ENCODE measurements at places on chromosomes 6 and 20.
A peak's percentile ranks its signal among the peaks of the same experiment; 100 is the strongest.

DNA sequence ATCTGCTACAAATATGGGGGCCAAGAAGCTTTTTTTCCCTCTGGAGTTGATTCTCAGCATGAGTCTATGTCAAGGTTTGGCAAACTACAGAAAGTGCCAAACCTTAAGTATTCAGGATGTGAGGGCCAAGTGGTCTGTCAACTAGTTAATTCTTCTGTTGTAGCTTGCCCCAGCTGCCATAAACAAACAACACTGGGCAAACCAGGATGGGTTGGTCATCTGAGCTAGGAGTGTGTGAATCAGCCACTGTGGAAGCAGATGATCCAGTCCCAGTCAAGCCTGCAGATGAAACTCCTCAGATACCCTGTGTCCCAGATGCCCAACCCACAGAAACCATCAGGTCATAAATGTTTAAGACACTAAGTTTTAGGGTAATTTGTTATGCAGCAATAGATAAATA is 103.0 kb upstream of the MOCS1 start:
- no peak for DNase-seq

DNA sequence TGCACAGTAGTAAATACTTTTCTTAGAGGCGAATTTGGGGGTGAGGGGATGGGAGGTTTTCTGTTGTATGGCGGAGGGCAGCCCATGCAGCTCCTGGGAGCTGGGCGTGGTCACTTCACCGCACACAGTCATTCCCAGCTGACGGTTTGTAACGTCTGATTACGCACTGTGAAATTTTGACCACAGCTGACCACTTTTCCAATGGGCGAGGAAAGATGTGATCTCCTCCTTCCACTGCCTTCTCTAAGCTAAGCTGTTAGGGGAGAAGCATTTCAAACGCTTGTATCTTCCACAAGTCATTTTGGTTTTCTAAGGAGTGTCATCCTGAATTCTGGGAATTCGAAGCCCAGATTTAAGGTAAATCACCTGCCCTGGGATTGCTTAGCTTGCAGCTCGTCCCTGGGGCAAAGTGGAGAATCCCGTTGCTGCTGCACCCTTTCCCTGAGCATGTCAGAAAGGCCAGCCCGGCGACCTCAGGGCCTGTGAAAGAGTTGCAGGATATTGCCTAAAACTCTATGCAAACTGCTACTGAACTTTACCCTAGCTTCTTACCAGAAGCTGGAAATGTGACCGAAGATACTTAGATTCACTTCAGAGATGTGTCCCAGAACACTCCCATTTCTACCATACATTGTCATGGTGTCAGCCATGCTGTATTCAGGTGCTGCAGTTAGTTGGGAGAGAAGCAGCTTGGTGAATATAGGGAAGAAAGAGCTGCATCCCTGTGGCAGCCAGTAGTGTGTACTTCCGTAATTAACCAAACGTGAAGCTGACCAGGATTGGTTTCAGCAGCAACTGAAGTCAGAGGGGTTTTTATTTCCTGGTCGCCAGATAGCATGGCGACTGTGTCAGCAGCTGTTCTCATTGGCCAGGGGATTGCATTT is 58.9 kb downstream of the RREB1 start:
- DNase-seq = no peak

DNA sequence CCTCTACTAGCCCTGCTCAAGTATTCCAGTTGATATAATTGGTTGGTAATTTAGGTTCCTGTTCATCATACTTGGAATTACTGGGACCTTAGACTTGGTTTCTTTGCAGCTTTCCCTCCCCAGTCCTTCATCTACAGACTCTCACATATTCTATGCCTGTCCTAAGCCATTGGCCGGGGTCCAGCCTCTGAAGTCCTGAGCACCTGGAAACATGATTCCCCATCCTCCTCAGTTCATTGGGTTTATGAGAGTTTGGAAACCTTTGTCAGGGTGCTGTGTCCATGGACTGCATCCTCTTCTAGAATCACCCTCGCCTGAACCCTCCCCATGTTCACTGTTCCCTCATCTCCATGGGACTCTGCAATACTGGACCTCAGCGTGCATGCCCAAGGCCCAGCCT is 8.8 kb downstream of the GSTA2 start:
- DNase-seq = no peak

- no peak for DNase-seq
These were observed 229.1 kb upstream of the STXBP5 start for GRCh38 chr6:146975093-146975492.

- DNase-seq = no peak
These were observed 138.1 kb downstream of the RFPL4B start for GRCh38 chr6:112485120-112485826.

- DNase-seq = no peak
These were observed 1.4 kb downstream of the SOX12 start for GRCh38 chr20:326645-327185.

DNA sequence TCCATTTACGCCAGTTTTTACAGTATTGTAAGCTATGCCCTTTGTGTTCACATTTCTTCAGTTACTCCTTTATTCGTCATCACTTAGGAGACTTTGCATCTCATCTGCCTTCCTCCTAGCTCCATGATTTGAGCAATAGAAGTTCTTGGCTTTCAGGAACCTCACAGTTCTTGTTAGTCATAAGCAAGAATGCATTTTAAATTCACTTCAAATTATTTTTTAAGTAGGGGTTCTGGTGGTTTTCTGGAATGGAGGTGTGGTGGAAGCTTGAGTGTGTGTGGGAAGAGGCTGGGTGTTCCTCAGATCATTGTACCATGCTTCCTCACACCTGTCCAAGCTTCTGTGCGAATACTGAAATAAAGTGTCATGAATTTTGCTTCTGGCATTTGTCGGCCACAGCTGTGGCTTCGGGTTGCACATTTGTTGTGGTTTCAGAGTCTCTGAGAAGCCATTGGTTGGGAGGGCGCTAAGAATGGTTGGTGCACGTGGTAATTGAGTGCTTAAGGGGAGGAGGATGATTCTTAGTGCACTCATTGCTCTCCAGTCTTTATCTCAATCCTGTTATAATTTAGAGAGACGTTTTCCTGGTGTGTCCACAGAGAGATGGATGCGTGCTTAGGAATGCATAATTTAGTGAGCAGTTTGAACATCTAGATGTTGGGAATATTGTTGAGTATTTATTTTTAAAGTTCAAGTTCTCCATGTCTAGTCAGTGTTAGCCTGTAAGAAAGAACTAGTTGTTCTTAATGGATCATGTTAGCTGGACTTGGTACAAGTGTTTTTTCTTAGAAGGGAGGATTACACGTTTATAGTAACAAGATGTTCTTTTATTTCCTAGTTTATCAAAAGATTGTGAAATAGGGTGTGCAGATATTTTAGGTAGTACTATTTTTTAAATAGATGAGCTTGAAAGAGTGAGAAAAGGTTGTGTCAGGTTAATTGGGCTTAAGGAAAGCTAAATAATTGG is 31.9 kb downstream of the FOXO3 start:
- DNase-seq = no peak

DNA sequence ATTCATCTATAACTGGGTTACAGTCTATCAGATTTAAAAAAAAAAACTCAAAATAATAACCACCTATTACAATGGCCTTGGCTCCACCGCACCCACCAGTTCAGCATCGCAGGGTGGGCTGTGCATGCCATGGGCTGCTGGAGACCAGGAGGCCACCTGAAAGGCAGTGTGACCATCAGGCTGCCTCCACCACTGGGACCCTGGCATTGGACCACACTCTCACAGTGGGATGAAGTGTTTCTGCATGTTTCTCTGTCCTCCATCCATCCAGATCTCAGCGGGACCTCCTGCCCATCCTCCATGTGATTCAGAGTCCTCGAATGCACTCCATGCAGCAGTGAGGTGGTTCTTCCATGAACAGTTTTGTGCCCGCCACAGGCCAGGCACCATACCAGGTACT is 206.1 kb upstream of the CST7 start:
- DNase-seq = no peak

DNA sequence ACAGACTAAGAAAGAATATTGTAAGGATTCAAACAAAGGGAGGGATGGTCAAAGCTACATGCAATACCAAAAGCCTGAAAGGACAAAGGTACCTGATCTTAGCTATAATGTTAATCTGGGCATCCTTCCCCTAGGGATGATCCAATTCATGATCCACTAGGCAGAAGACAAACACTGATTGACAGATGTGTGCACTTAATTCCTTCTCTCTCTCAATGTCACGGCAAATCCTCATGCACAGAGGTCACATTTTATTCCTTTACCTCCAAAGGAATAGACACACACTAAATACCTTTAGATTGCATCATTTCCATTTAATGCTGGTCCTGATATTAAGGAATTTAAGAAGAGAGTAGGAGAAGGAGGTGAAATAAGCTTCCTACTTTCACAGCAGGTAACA is 73.4 kb downstream of the ZNF133 start:
- no peak for DNase-seq

- DNase-seq = no peak
These were observed 16.1 kb upstream of the TMEM242 start for GRCh38 chr6:157339432-157339831.

- DNase-seq = peak; percentile 32
These were observed 278 bp downstream of the UST start for GRCh38 chr6:148747145-148747470.

DNA sequence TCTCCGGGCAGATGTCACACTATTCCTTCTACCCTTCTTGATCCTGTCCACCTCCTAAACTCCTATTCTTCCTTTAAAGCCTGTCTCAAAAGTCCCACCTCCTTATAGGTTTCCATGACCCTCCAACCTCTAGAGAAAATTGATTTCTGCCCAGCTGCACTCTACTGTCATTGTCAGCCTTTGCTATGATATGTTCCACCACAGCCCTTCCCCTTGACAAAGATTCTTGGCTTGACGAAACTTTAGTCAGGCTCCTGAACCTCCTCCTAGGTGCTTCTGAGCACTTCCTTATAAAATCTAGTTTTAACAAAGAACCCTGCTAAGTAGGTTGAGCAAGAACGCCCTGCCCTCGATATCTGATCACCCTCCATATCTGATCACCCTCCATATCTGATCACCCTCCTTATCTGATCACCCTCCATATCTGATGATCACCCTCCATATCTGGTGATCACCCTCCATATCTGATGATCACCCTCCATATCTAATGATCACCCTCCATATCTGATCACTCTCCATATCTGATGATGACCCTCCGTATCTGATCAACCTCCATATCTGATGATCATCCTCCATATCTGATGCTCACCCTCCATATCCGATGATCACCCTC is 103.2 kb downstream of the RIN2 start:
- no peak for DNase-seq

- DNase-seq = no peak
These were observed 169.0 kb downstream of the UST start for GRCh38 chr6:148915810-148916209.

- no peak for DNase-seq
These were observed 652.1 kb downstream of the RNF144B start for GRCh38 chr6:19039287-19039686.

DNA sequence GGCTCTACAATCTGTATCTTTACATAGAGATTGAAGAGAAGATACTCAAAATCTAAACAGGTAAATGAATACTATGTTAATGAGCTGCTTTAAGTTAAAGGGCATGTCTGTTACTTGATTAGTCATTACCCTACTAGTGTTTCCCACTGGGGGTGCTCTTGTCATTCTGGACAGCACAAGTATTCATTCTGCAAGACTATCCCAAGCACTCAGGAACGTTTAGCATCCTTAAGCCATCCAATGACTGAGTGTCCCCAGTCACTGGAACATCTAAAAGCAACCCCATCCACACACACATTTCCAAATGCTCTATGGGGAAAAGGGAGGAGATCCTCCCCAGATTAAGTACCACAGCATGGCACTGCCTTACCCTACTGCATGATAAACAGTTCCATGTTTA is 25.7 kb downstream of the EZR start:
- DNase-seq = peak; percentile 33

DNA sequence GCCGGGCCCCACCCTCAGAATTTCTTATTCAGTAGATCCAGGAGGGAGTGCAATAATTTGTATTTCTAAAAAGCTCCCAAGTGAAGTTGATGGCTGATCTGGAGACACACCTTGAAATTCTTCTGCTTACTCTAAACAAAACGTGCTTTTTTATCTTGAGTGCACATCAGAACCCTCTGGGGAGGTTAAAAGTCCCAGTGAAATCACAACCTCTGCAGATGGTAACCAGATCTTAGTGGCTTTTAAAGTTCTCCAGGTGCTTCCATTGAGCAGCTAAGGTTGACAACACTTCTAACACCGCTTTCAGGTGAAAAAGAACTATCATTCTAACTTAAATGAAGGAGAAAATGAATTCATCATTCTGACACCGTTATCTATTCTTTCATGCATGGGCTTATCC is 45.6 kb upstream of the ESR1 start:
- DNase-seq = no peak

DNA sequence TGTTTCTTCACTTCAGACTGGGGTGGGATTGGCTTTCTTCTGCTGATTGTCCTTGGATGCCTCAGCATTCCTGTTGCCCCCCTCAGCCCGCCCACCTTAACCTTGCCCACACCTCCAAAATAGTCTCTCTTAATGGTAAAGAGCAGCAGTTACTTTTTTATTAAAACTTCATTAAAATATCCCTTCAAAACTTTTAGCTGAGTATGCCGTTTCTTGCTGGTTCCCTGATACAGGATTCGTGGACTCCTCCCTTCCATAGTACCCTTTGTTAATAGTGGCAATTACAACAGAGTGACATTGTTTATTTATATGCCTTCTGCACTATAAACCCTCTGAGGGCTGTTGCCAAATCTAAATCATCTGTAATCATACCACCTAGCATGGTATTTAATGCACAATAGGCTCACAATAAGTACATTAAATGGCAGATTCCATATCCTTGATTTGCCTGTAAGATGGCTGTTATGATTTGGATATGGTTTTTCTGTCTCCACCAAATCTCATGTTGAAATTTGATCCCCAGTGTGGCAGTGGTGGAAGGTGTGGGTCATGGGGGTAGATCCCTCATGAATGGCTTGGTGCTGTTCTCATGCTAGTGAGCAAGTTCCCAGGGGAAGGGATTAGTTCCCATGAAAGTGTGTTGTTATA is 3.5 kb upstream of the MOCS1 start:
- DNase-seq = no peak

DNA sequence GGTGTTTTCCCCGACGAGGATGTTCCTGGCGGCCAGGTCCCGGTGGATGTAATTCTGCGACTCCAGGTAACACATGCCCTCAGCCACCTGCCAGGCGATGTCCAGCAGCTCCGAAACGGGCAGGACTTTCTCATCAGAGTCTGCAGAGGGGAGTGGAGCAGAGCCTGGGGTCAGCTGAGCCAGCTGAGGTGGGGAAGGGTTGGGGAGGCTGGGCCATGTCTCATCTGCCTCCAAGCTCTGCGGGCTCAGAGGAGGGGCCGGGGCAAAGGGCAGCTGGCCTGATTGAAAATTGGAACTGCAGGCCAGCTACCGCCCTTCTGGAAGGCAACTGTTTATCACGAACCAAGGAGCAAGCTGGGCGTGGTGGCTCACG is 6.4 kb downstream of the PTK6 start:
- DNase-seq = no peak

- no peak for DNase-seq
These were observed 62.8 kb upstream of the CD93 start for GRCh38 chr20:23148731-23149570.

- no peak for DNase-seq
These were observed 6.7 kb upstream of the SSTR4 start for GRCh38 chr20:23028392-23028791.

GRCh38 chr20:44834693-44835092 is 24.3 kb upstream of the RIMS4 start:
- no peak for DNase-seq

All from LoVo (cell line).